ENCODE measurements at places on chromosomes 1 and 21.

DNA sequence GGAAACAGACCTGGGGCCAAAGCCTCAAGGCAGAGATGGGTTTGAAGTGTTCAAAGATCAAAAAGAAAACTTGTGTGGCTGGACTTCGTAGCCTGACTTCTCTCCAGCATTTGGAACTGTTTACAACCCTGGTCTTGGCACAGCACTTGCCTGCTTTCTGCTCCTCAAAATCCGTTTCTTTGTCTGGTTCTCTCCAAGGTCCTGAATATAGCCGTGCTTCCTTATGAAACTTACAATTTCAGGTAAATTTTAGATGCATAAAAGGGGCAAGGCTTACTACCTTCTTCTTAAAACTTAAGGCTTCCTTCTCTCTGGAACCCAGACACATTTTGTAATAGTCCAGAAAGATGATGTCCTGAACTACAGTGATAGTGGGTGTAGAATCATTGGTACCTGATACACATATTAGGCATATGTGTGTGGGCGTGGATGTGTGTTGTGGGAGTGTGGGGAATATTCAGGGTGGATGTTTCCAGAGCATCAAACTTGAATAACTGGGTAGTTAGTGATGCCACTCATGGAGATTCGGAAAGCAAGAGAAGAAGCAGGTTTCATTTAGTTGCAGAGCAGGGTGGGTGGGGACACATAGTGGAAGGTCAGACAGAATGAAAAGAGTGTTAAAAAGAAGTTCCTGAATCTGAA, 26.4 kb upstream of the FAM78B start:
- no peak for DNase-seq

GRCh38 chr21:34086887-34087306, 13.5 kb downstream of the MRPS6 start:
- DNase-seq, result no peak

DNA sequence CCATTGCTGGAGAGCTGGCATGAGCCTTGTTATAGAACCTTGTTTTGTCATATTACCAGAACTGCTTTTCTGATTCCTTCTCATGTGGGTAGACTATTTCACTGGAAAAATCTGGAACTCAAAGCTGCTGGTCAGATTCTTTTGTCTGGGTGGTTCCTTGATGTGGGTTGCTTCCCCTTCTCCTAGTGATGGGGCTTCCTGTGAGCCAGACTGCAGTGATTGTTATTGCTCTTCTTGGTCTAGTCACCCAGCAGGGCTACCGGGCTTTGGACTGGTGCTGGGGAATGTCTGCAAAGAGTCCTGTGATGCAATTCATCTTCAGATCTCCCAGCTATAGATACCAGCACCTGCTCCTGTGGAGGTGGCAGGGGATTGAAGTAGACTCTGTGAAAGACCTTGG, 59.4 kb downstream of the GPR137B start:
- no peak for DNase-seq

DNA sequence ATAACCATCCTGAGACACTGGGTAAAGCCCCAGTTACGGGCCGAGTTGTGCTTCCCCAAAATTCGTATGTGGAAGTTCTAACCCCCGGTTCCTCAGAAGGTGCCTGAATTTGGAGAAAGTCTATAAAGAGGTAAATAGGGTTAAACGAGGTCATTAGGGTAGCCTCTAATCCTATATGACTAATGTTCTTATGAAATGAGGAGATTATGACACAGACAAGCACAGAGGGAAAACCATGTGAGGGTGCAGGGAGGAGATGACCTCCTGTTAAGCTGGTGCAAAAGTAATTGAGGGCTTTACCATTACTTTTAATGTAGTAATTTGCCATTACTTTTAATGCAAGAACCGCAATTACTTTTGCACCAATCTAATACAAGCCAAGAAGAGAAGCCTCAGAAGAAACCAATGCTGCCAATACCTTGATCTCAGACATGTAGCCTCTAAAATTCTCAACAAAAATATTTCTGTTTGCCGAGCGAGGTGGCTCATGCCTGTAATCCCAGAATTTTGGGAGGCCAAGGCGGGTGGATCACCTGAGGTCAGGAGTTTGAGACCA, 260.8 kb downstream of the GPATCH2 start:
- DNase-seq, result no peak

- peak; percentile 47 for DNase-seq
These were observed 69.0 kb downstream of the KCND3 start for GRCh38 chr1:111920221-111921024.

DNA sequence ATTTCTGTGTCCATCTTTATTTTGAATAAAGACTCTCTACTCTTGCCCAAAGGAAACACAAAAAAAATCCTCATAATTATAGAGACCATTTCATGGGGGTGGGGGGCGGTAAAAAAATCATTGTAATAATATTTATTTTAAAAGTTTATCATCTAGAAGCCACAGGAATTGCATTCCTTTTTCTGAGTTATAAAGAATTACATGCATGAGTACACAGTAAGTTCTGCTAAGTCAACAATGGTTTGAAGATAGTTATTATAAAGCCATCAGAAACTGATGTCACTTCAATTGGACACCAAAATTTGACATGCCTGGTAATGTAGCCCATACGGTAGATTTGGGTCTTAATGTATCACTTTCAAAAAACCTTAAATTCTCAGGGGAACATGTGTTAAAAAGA, 478.1 kb upstream of the NR5A2 start:
- no peak for DNase-seq

DNA sequence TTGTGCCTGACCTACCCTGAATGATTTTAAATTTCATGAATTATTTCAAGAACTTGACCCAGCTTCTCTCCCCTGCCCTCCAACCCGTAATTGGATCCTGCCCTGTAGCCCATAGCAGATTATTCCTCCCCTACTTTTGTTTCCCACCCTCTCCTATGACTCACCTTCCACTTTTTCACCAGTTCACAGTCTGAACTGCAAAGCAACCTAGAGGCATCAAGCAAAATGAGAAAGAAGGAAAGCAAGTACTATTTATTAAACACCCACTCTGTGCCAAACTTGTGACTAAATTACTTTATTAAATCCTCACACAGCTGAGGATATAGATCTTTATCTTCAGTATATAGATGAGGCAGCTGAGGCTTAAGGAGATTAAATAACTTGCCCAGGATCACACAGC, 20.7 kb upstream of the IKBKE start:
- DNase-seq, result no peak
